CD8-positive, alpha-beta memory T cell (primary cell): ENCODE measurements at places on chromosomes 3 and 15. TPM values are rescaled to one million over a fixed set of nuclear protein-coding genes. Genes with fewer than 3 reads are reported as not detected.

The PLA2G4D gene
- total RNA-seq = not detected

The DPPA4 gene
- 0.16 TPM for total RNA-seq

The HRG gene
- total RNA-seq = not detected

GRCh38 chr3:123028233-123028828 lies 768 bp upstream of the SEMA5B start:
- no peak for DNase-seq

DNA sequence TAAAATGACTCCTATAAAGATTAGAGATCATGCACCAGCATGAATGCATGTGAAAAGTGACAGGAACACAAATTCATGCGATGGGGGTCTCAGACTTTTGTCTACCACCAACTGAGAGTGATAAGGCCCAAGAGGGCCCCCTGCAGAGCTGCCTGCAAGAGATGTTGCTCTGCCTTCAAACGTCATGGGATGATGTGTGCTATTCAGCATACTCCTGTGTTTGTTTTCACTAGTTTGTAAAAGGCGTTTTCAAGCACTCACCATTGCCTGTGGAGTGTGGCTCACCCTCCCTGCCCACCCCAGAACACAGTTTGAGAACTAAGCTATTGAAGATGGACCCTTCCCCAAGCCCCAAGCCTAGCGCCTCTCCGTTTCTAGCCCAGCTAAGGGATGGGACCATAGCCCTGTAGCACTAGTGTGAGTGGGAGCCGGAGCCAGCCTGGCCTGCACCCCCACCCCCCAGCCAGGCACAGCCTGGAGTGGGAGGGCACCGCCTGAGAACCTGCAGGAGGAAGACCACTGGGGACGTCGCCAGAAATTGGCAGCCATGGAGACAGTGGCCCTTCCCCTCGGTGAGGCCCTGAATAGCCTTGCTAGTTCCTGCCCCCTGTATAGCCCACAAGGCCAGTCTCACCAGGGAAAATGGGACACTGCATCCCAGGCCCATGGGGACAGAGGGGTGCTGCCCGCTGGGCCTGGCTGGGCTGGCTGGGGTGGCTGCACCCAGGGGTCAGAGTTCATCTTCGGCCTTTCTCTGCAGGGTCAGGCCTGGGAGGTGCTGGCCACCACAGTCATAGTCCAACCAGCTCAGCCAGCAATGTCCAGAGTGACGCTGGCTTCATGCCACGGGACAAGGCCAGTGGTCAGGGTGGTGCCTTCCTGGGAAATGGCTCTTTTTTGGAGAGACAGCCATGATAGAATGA lies 22.6 kb upstream of the KLF13 start:
- DNase-seq = no peak

DNA sequence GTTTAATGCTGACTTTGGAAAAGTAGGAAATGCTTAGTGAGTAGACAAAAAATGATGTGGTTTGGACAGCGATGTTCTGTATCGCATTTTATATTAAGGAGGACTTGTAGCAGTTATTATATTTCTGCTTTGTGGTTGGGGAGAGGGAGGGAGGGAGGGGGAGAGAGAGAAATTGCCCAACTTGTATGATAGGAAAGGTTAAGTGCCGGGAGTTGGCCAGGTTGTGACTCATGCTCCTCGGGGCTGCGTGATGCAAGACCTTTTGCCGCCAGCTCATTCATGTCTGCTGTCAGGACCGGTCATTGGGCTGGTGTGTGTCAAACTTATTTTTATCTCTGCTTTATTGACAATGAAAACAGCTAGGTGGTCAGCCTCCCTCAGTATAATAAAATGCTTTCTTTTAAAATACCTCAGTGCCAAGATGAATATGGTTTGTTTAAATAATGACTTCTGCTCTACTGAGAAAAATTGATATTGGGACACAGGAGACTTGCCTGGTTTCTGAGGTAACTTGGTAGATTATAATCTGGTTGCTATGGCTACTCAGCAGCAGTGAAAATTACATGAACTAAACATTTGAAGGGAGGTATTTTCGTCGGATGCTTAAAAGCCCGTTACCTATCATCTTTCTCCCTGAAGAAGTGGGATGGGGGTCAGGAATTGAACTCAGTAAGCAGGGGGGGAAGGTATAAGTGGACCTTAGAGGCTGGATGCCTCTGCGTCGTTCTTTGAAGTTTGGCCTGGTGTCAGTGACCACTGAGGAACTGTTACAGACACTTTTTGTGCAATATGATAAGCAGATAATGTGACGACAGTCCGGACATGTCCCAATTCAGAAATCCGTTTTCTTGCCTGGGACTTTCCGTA lies 90.7 kb downstream of the FNDC3B start:
- peak; percentile 45 for DNase-seq
